ENCODE measurements at places on chromosomes 3 and 15.

DNA sequence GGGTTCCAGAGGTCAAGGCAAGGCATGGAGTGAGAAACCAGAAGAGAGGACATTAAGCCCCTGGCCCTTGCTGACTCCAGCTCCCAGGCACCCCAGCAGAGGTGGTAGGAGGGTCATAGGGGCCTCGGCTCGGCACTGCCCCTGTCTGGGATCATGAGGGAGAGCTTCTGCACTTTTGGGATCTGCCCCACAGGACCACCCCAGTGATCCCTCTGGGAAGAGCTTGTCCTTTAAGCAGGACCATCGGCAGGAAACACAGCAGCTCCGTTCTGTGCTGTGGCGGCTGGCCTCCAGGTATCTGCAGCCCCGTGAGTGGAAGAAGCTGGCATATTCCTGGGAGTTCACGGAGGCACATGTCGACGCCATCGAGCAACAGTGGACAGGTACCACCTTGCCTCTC lies 35.5 kb downstream of the ANKDD1A start:
- DNase-seq: no peak

DNA sequence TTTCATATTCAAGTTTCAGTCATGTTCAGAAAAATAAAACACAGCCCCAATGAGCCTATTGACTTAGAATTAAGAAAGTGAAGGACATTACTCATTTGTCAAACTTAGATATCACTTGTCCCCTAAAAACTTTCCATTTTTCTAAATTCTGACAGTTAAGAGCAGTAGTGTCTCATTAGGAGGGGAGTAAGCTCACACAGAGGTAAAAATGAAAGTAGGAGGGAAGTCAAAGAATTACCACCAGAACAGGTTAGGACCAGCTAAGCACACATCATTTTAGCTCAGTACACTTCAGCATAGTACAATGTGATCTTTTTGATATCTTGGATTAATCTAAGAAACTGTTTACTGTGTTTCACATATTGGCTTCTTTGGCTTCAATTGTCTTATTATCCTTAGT lies 64.3 kb downstream of the OSTN start:
- no peak for DNase-seq

DNA sequence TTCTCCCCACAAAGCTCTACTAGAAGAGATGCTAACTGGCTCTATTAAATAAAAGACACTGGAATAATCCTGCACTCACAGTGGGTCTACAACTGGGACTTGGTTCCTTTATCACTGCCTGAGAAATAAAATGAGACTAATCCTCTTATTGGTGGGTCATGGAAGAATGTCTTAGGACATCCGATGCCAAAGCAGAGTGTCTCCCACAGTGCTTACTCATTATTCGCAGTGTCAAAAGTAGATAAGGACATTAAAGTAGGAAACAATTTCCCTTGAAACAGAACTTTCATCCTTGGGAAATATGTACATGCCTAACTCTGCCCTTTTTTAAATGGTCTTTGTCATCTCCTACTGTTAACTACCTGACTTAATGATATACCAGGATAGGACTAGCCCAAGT lies 71.5 kb downstream of the GSK3B start:
- DNase-seq: no peak

GRCh38 chr3:81434161-81434560 lies 327.3 kb downstream of the GBE1 start:
- DNase-seq: no peak

- DNase-seq: no peak
Measured at GRCh38 chr3:69454204-69454787, 68.4 kb upstream of the FRMD4B start.

GRCh38 chr3:12369598-12369997 lies 80.7 kb downstream of the PPARG start:
- no peak for DNase-seq

DNA sequence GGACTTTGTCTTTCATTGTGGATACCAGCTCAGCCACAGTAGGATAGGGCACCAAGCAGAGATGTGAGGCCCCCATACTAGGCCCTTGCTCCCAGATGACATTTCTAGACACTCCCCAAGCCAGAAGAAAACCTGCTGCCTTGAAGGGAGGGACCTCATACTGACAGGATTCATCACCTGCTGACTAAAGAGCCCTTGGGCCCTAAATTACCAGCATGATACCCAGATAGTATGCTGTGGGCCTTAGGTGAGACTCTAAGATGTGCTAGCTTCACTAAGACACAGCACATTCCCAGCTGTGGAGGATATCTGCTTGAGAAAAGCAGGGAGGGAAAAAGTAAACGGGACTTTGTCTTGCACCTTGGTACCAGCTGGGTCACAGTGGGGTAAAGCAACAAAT lies 324.0 kb downstream of the TBL1XR1 start:
- DNase-seq: no peak

- DNase-seq: no peak
Measured at GRCh38 chr3:45413172-45413765, 24.9 kb downstream of the LARS2 start.

- no peak for DNase-seq
Measured at GRCh38 chr3:142973217-142974009, 9.9 kb upstream of the PAQR9 start.

All from epithelial cell of prostate (primary cell).